ENCODE measurements at places on chromosomes 7 and 10.

GRCh38 chr7:23076772-23077171 is 28.8 kb upstream of the KLHL7 start:
- no peak for DNase-seq

GRCh38 chr7:55092186-55092974 is 73.6 kb downstream of the EGFR start:
- no peak for DNase-seq

GRCh38 chr7:42077271-42078135 is 159.5 kb downstream of the GLI3 start:
- no peak for DNase-seq

DNA sequence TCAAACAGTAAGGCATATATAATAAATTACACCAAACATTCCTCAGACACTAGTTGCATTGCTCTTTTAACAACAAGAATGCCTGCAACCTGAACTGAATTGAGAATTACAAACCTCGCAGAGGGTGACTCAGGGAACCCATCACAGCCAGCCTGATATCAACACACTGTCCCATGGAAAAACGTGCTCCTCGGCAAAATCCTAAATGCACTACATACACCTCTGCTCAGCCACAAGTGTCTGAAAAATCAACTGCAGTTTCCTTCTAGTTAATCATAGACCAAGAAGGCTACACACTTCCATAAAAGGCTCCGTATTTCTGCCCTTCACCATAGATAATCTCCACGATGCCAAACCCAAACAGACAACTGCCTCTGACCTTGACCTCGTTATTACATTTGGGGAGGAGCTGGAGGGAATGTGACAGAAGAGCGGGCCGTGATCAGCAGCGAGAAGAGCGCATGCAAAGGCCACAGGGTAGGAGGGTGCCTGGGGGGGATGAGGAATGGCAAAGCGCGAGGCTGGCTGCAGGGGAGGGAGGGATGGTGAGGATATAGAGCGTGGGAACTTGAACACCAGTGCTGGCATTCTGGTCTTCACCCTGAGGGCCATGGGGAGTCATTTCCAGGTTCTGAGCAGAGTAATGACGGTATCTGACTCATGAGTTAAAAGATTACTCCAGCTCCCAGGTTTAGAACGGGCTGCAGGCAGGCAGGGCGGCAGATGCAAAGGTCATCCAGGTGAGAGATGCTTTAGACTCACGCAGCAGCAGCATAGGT is 201.9 kb upstream of the FRMD4A start:
- DNase-seq, result no peak

DNA sequence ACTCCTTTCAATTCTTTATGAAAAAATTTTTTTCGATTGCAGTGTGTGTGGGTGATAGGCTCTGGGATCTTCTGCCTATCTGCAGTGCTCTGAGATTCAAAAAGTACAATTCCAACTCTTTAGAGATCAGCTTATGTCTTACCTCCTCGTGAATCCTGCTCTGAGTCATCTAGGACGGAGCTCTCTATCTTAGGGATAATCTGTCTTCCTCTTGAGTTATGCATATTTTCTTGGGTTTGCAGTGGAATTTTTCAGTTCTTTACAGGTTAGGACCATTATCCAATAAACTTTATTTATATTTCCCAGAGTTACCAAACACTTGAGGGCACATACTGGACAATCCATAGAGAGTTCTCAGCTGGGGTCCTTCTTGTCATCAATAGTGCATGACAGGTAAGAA is 428.6 kb downstream of the ACTR3B start:
- DNase-seq, result no peak

- DNase-seq, result no peak
These were observed 8.8 kb upstream of the ZC3HAV1 start for GRCh38 chr7:139118234-139118804.

DNA sequence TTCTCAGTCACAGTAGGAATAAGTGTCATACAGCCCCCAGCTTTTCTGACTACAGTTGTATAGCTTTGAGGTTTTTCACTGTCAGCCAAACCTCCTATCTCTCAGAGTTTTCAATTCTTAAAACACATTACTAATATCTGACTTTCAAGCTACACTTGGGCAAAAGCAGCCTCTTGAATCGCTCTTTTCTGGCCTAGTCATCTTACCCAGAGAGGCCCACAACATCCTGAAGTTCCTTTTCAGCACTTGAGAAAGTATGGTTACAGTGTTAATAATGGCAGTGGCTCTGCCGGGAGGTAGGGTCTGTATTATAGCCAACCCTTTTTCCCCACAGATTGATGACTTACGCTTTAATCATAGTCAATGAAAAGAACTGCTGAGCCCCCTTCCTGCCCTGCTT is 181.0 kb downstream of the LRRC4 start:
- peak; percentile 9 for DNase-seq

GRCh38 chr7:95996174-95996573 is 223.8 kb downstream of the DYNC1I1 start:
- DNase-seq, result no peak

DNA sequence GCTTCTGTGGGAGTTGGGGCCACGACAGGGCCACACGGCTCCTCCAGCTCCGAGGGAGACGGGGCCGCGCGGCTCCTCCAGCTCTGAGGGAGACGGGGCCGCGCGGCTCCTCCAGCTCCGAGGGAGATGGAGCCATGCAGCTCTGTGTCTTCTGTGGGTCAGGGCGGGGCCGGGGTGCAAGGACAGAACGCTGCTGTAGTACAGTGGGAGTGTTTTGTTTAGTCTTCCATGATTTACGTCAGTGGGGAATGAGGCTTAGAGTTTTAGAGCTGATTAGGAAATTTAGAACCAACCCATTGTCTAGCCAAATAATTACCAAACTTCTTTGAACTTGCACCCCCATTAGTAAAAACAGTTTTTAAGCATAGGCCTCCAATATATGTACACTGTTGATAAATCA is 32.9 kb upstream of the PRKAR1B start:
- DNase-seq, result no peak

GRCh38 chr10:79447911-79448731 is 2.7 kb upstream of the ZCCHC24 start:
- no peak for DNase-seq

DNA sequence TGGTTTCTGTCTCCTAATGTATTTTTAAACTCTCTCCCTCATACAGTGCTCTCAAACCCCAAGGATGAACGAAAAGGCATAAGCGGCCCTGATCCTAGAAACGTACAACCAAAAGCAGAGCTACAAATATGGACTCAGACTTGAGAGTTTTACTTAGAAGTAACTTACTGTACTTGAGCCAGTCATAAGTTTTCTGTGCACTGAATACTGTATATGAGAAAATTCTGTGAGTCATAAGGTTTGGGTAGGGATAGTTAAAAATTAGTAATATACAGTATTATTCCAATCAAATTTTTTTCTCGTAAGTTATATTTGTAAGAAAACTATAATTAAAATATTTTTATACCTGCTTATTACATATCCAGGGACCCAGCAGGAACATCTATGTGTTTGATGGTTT is 5.9 kb upstream of the ASL start:
- no peak for DNase-seq

GRCh38 chr7:7675686-7676085 is 35.1 kb downstream of the UMAD1 start:
- DNase-seq, result no peak

- no peak for DNase-seq
These were observed 144.9 kb upstream of the MAGI2 start for GRCh38 chr7:79598351-79598750.

DNA sequence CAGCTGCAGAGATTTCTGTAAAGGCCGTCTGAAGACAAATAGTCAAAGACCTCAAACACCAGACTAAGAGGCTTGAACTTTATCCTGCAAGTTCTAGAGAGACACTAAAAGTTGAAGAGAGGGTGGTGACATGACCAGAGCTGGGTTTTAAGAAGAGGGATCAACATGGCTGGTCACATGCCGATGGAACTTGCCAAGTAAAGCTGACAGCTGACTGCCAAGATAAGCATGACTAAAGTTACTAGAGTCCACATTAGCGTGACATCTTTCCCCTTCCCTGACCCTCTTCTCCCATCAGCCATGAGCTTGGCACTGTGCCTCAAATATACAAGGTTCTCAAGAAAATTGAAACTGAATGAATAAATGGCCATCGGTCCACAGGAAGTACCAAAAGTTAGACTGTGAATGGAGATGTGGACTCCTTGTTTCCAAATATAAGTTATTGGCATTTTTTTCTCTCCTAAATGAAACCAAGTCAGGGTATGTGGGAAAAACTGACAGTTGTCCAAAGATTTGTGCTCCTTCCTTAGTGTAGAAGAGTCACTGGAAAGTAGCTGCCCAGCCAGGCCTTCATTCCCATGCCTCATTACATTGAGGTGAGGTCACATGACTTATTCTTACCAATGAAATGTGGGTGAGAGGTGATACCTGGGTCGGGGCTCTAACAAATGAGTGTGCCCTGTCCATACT is 24.5 kb downstream of the XPNPEP1 start:
- no peak for DNase-seq

- DNase-seq, result no peak
These were observed 605.4 kb upstream of the NRP1 start for GRCh38 chr10:33939892-33940291.

GRCh38 chr10:79250259-79250658 is 97.0 kb upstream of the PPIF start:
- DNase-seq, result no peak

DNA sequence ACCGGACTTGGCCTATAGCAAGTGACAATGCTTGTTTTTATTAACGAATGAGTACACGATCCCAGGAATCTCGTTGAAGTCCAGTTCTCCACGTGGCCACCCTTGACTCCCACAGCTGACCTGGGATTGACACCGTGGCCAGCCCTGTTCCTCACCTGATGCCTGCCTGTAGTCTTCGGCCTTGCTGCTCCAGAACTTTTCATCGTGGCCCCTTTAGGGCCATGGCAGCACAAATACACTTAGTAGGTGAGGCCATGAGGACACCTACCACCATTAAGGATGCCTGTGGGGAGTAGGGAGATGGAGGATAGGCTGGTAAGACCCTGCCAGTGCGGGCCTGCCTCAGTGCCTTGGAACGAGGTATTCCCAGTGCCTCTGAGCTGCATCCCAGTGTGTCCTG is 30.6 kb upstream of the INSYN2A start:
- DNase-seq, result no peak

DNA sequence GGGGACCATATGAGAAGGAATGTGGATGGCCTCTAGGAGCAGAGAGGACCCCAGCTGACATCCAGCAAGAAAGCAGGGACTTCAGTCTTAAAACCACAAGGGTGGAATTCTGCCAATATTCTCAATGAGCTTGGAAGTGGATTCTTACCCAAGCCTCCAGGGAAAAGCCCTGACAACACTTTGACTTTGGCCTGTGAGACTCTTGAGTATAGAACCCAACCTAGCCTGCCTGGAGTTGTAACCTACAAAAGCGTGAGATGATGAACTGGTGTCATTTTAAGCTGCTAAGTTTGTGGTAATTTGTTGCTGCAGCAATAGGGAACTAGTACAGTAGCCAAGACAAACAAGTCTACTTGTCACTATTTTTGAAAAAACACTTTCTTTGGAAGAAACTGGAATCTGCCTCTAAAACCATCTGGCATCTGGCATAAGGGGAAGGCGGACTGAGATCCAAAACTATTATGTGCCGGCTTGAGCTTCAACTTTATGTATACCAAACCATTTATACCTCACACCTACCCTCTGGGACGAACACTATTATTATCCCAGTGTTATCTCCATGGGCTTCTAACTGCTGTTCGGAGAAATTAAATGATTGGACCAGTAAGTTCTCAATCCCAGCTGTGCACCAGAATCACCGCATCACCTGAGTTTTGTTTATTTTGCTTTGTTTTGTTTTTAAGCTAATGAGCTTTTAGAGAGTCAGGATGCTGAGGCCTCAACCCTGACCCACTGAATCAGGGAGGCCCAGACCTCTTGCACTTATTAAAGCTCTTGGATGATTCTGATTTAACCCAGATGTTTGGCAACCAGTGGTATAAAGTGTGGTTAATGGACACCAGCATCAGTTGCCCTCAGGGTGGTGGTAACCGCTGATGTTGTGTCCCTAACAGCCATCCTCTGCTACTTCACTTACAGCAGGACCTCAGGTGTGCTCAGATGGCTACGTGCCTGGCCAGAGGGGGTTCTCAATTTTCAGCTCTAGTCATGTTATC is 83.0 kb downstream of the C1GALT1 start:
- no peak for DNase-seq

DNA sequence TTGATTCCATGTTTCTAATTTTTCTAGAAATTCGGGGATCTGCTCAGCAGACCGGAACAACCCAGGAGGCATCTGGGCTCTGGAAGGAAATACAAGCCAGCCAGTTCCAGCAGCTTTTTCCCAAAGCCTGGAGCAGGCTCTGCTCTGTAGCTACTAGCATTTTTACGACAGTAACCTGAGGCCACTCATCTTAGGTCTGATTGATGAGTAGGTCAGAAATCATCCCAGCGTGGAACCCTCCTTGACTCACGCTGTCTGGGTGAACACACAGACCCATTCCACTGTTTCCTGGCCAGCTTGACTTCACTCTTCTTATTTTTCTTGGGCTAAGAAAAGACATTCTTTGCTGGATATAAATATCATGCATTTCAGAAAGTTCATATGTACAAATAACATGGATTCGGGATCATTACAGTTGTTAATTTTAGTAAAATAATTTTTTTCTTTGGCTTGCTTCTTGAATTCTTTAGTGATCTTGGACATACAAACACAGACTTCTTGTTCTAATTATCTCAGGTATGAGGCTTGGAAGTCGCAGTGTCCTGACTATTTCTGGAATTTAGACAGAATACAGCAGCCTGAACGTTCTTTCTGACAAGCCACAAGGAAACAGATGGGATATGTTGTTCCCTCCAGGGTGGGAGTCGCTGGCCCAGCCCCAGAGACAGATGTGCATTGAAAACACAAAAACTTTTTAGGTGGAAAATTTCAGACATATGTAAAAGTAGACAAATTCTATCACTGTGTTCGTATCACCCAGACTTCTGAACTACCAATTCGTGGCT is 54.6 kb upstream of the PITRM1 start:
- no peak for DNase-seq

DNA sequence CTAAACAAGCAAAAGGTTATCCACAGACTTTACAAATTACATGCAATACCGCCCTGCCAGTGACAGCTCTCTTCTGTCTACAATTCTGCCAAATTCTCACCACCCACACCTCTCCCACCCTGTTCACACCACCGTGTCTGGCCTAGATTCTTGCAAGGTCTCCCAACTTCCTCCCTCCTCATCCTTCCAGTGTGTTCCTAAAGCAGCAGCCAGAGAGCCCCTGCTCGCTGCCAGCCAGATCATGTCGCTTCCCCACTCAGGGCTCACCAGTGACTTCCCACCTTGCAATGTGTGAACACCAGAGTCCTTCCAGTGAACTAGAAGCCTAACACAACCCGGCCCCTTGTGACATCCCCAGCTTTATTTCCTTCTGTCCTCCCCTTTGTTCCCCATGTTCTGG is 121.6 kb downstream of the HECW1 start:
- no peak for DNase-seq

All from stimulated activated CD4-positive, alpha-beta T cell treated with anti-CD3 and anti-CD28 coated beads, TNF-alpha, amount 100 ng/mL, for 24 hours (primary cell).